ENCODE measurements at places on chromosomes 3 and 15.
A peak's percentile ranks its signal among the peaks of the same experiment; 100 is the strongest.

- DNase-seq = peak; percentile 76
Observed at GRCh38 chr3:56915966-56916586, 114.3 kb upstream of the ARHGEF3 start.

- DNase-seq = peak; percentile 97
Observed at GRCh38 chr15:75107908-75108838, 84.8 kb downstream of the PPCDC start.

- no peak for DNase-seq
Observed at GRCh38 chr3:49294343-49294742, 17.3 kb upstream of the C3orf62 start.

DNA sequence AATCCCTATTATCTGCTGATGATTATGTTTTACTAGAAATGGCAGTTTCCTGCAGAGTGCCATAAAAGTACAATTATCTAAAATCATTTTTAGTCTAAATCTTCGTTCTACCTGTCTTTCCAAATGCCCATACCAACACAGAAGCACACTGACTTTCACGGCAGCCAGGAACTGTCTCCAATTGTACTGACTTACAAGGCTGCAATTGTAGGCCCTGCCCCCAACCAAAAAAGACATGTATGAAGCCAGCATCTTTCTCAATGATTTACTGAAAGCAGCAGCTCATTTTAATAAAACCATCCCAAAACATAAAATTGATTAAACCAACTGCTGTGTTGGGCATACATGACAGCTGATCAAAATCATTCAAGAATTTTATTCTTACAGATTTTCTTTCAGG is 119.0 kb downstream of the TBC1D5 start:
- no peak for DNase-seq

DNA sequence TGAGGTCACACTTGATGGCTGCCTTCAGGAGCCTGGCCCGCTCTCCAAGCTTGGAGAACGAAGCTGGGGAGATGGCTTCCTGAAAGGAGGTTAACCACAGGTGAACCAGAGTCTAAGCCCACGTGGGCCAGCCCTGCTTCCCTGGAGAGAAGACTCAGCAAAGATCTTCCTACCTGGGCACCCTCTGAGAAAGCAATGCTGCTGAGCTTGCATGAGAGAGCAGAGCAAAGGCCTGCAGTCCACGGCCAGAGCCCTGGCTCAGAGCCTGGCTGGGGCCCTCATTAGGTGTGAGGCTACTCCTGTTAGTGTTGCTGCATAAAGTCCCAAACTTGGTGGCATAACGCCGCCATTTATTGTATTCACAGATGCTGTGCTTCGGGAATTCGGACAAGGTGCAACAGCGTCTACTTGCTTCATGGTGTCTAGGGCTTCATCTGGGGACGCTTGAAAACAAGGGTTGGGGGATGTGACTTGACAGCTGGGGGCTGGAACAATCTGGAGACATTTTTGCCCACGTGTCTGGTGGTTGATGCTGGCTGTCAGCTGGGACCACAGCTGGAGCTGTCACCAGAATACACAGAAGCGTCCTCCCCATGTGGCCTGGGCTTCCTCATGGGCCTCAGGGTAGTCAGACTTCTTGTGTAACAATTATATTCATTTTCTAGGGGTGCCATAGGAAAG is 87.9 kb upstream of the MEF2A start:
- no peak for DNase-seq

GRCh38 chr3:65575376-65575840 is 463.3 kb downstream of the MAGI1 start:
- DNase-seq = no peak

Measured in hematopoietic multipotent progenitor cell (in vitro differentiated cells).